Left lobe of liver (tissue), 2 donors: ENCODE measurements at places on chromosomes 4 and X. TPM values are rescaled to one million over a fixed set of nuclear protein-coding genes. Genes with fewer than 3 reads are reported as not detected.

Gene MAGEH1
- 7.0 TPM for total RNA-seq

Gene PLAC8
- total RNA-seq, result 6.8 TPM

DNA sequence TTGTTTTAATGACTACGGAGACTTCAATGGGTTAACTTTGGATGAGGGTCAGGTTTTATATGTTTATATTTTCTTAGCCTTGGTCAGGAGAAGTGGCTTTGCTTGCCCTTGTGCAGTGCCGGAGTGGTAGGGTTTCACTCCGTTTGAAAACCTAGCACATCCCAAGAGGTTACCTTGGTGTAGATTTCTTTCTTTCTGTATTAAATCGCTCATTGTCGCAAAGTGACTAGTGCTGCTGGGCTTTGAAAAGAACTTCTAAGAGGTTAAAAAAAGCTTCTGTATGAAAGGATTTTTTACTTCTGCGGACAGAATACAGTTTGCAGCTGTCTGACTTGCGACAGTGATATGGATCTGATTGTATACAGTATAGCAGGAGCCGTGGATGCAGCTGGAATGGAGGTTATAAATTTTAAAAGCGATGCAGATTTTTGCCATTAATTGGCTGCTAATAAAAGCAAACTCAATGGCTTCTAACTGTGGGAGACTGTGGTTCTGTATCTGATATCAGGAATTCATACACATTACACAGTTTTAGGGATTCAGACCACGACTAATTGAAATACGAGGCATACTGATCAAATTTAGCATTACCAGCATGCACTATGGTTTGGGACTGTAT is 340.9 kb upstream of the PITX2 start:
- no peak for DNase-seq

DNA sequence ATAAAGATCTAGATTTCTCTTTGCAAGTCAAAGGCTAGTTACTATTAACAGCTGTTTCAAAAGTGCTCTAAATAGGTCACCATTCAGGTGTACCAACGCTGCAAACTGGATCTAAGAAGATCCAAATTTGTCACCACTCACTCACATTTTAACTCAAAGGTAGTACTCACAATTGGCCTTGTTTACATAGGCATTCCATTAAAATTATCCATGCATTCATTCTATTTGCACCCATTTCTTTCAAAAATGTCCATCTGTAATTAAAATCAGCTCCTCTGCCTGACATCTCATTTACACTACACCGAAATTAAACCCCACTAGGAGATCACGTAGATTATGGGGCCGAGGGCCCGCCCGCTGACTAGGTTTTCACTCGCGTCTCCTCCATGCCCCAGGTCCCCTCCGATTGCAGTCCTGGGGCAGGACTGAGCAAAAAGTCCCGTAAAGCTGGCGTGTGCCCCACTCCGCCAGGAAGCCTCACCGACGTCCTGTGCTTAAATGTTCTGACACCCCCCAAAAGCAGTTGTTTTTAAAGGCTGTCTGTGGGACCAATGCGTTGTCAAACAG is 1.3 kb upstream of the ING2 start:
- no peak for DNase-seq

Gene SMIM10L2A
- total RNA-seq, result 0.10 TPM

Gene HAND2
- 8.9 TPM for total RNA-seq

DNA sequence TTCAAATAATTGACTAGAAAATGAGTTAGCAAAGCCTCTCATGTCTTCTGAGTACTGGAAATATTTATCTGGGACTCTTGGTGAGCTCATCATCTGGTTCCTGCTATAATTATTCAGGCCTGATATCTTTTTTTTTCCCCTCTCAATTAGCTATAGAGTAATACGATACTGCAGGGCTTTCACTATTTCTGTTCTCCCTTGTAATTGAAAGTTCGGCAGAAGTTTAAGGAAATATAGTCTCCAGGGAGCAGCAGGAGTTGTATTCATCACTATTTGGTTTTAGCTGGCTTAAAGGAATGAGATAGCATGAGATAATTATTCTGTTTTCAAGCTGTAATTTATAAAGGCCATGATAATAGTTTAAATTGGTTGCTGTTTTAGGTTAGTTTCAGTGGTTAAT is 378.6 kb upstream of the EPHA5 start:
- DNase-seq, result no peak

Gene ADH1C
- 522 TPM for total RNA-seq

DNA sequence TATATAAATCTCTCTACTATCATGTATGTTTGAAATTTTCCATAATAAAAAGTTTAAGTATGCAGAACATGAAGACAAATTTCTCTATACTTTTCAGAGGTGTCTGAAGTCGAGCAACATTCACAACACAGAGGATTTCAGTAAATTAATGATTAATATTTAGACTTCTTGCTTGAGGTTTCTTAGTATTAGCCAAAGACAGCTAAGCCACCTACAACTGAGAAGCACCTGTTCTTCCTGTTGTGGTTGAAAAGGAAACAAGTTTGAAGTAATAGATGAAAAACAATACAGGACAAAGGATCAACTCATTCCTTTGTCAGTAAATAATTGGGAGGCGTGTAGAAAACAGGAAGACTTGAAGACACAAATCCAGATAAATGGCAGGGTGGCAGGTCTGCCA is 21.1 kb downstream of the SCML1 start:
- DNase-seq, result no peak
